ENCODE measurements at places on chromosomes 6 and 20. TPM values are rescaled to one million over a fixed set of nuclear protein-coding genes. Genes with fewer than 3 reads are reported as not detected.

- no peak overlapping the region for H3K4me3 ChIP-seq
- H3K27me3 ChIP-seq: no peaks in the 10 kb centered on the region
- H3K36me3 ChIP-seq: peaks cover 8% of the 10 kb centered on the region
- peaks cover 10% of the 10 kb centered on the region for H3K4me1 ChIP-seq
- no peak for DNase-seq
- H3K27ac ChIP-seq: no peak overlapping the region
Measured at GRCh38 chr6:118903138-118903537, 9.2 kb downstream of the ASF1A start.

The LATS1 gene
- 12.7 TPM for total RNA-seq

DNA sequence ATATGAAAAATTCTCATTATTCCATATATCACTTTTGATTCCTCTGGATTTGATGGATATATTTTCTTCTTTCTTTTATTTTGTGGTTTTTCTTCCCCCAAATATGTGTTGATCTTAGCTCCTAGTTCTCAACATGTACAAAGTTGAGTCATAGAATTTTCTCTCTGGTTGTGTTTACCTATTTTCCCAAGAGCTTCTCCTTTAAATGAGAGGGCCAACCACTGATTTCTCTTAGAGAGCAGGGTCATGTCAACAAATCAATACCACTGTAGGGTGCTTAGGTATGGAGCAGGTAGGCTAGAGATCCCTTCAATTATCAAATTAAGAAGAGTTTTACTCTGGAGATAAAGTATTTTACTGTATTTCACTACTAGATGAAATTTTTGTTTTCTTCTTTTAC lies 145.7 kb downstream of the BMP5 start:
- peaks cover 11% of the 10 kb centered on the region for H3K4me1 ChIP-seq
- no peak overlapping the region for H3K27ac ChIP-seq
- DNase-seq: no peak
- no peaks in the 10 kb centered on the region for H3K36me3 ChIP-seq

GRCh38 chr6:143276436-143276835 lies 174.1 kb downstream of the ADAT2 start:
- no peaks in the 10 kb centered on the region for H3K27me3 ChIP-seq
- no peaks in the 10 kb centered on the region for H3K4me1 ChIP-seq

GRCh38 chr6:30781743-30782424 lies 37.5 kb upstream of the IER3 start:
- H3K27me3 ChIP-seq: no peaks in the 10 kb centered on the region
- peaks cover 58% of the 10 kb centered on the region for H3K4me1 ChIP-seq
- peak; percentile 100 for DNase-seq
- H3K27ac ChIP-seq: peak overlapping the region; percentile 90

DNA sequence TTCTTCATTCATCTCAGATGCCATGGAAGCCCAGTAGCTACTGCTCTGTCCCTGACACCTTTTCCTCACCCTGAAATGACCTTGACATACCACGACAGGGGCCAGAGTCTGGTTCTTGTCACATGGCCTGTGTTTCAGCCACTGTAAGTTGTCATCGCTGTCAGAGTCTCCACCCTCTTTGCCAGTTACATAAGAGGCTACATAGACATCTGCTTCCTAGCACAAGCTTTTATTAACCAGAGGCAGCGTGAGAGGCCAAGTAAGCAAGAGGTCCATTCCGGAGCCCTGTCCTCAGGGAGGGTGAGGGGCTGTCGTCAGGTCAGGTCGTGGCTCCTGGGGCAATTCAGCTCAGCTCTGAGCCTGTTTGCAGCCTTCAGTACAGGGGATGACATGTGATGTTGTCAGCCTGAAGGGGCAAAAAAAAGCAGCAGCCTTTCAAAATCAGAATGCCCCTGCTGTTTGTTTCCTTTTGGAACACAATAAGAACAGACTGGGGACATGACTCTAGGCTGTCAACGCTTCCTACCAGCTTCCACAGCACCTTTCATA lies 146.3 kb downstream of the MTFR2 start:
- H3K27me3 ChIP-seq: no peaks in the 10 kb centered on the region
- no peak overlapping the region for H3K4me3 ChIP-seq
- no peak overlapping the region for H3K27ac ChIP-seq
- H3K4me1 ChIP-seq: peaks cover 5% of the 10 kb centered on the region
- H3K36me3 ChIP-seq: no peaks in the 10 kb centered on the region
- DNase-seq: peak; percentile 10

- no peaks in the 10 kb centered on the region for H3K4me1 ChIP-seq
- no peaks in the 10 kb centered on the region for H3K36me3 ChIP-seq
- no peak for DNase-seq
Measured at GRCh38 chr6:125596020-125596419, 153.4 kb upstream of the HEY2 start.

DNA sequence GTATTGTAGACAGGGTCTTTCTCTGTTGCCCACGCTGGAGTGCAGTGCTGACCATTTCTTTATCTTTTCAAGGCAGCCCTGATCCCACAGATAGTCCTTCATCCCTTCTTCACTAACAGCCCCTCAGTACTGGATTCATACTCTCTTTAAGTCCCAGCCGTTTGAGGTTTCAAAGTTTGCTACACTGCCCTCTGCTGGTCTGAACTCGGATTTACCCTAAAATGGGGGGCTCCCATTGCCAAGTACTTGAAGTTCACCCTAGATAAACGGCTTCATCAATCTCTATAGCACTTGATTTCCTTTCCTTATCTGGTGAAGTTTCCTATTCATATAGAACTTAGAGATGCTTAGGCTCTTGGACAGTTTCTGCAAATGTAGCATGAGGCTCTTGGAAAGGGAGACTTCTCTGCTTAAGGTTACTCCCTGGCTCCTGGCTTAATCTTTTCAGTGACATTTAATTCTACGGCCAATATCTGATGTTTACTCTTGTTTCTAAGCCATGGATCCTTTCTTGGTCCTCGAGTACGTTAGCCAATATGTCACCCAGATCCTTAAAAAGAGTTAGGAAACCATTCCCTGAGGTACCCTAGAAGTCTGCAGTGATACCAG lies 21.4 kb upstream of the PREP start:
- H3K4me1 ChIP-seq: peaks cover 4% of the 10 kb centered on the region
- no peaks in the 10 kb centered on the region for H3K36me3 ChIP-seq
- no peak overlapping the region for H3K27ac ChIP-seq
- no peak overlapping the region for H3K4me3 ChIP-seq

- no peaks in the 10 kb centered on the region for H3K27me3 ChIP-seq
- peak; percentile 23 for DNase-seq
- no peaks in the 10 kb centered on the region for H3K4me1 ChIP-seq
- no peak overlapping the region for H3K27ac ChIP-seq
Measured at GRCh38 chr6:48765352-48765961, 654.5 kb upstream of the PTCHD4 start.

GRCh38 chr6:41247882-41248705 lies 19.9 kb downstream of the TREML4 start:
- no peak overlapping the region for H3K4me3 ChIP-seq
- H3K27ac ChIP-seq: no peak overlapping the region
- H3K4me1 ChIP-seq: no peaks in the 10 kb centered on the region
- no peak for DNase-seq
- H3K36me3 ChIP-seq: no peaks in the 10 kb centered on the region

DNA sequence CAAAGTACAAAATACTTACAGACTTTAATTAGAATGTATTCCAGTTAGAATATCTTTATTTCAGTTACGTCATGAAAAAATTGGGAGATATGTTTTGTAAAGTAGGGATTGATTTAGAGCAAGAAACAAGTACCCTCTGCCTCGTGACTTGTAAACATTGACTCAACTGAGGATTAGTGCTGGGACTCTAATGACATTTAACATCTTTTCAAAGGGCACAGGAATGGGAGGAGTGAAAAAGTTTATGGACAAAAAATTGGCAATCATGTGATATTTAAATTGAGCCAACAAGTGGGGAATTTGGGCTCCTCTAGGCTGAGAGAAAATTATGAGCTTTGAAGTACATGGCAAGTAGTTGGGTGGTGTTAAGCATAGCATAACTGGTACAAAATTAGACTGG lies 25.3 kb downstream of the NKX2-4 start:
- H3K4me3 ChIP-seq: no peak overlapping the region
- no peak overlapping the region for H3K27ac ChIP-seq
- H3K36me3 ChIP-seq: peaks cover 7% of the 10 kb centered on the region
- no peak for DNase-seq
- no peaks in the 10 kb centered on the region for H3K27me3 ChIP-seq
- H3K4me1 ChIP-seq: no peaks in the 10 kb centered on the region

The TMEM181 gene
- 34.2 TPM for total RNA-seq

The TSBP1 gene
- not detected for total RNA-seq

The EXOC2 gene
- total RNA-seq: 10.5 TPM

The TCF15 gene
- total RNA-seq: not detected

- no peaks in the 10 kb centered on the region for H3K27me3 ChIP-seq
- no peak overlapping the region for H3K27ac ChIP-seq
- H3K4me3 ChIP-seq: no peak overlapping the region
Measured at GRCh38 chr20:56503916-56504315, 20.6 kb upstream of the FAM209A start.

The NKAPL gene
- not detected for total RNA-seq

The TSPO2 gene
- not detected for total RNA-seq

- H3K27me3 ChIP-seq: no peaks in the 10 kb centered on the region
- DNase-seq: no peak
- no peak overlapping the region for H3K27ac ChIP-seq
- H3K4me1 ChIP-seq: peaks cover 3% of the 10 kb centered on the region
Measured at GRCh38 chr6:139891471-139891870, 517.0 kb upstream of the CITED2 start.

The ADISSP gene
- total RNA-seq: 11.2 TPM

- H3K27me3 ChIP-seq: no peaks in the 10 kb centered on the region
- DNase-seq: no peak
- no peak overlapping the region for H3K27ac ChIP-seq
- H3K4me1 ChIP-seq: no peaks in the 10 kb centered on the region
- H3K36me3 ChIP-seq: no peaks in the 10 kb centered on the region
- no peak overlapping the region for H3K4me3 ChIP-seq
Measured at GRCh38 chr6:116221067-116221466, 32.8 kb downstream of the TSPYL4 start.

DNA sequence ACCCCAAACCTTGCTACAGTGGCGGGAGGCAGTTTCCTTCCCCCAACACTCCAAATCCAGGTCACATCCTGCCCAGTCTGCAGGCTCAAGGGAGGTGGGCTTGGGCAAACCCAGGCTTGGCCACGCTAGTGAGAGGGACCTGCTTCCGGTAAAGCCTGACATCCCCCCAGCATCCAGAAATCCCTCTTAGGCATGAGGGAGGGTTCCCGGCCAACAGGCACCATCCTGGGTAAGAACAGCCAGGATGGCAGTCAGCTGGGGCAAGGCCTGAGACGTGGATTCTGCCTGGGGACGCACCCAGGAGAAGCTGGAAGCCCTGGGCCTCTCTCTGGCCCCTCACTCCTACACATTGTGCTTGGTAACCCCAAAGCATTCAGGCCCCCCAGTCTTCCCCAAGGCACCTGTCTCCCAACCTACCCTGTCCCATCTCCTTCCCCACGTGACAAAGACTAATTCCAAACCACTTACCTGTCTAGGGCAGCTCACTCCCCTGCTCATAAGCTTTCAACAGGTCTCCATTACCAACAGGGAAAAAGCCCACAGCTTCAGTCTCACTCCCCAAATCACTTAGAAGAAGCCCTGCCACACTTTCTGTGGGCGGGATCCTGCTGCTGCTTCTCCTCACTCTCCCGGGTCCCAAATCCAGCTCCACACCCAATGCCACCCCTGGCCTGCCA lies 2.1 kb downstream of the C20orf144 start:
- H3K4me3 ChIP-seq: peak overlapping the region; percentile 51
- H3K27me3 ChIP-seq: no peaks in the 10 kb centered on the region
- H3K27ac ChIP-seq: peak overlapping the region; percentile 60
- no peaks in the 10 kb centered on the region for H3K36me3 ChIP-seq
- peaks cover 46% of the 10 kb centered on the region for H3K4me1 ChIP-seq
- no peak for DNase-seq

DNA sequence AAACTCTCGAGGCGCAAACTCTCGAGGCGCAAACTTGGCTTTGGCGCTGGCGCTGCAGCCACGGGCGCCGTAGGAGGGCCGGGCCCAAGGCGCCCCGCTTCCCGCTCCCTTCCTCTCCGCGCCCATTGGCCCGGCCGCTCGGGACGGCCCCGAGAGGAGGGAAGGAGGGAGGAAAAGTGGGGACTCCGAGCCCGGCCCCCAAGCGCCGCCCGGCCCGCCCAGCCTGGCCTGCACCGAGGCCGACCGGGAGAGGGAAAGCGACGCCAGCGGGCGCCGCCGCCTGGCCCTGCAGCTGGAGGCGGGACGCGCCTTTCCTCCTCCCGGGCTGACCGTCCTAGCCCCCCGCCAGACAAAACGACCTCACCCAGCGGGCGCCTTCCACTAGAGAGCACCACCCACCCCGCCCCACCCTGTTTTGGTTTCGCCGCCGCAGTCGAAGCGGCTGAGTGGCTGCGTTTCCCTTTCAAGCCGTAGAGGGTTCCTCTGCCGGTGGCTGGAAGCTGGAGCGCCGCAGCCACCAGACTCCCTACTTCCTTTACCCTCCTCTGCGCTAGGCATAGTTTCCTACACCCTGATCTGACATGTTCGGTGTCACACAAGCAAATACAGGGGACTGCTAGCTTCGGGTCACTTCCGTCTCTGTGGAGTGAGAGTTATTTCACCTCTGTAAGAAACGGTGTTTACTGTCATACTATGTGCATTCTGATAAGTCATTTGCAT lies at the start of gene MBOAT1:
TSS of gene MBOAT1 (minus strand) at position 78 of the 720 bp plus-strand sequence. CDS start 235 bp downstream, outside the sequence.
- H3K27ac ChIP-seq: peak within 1 kb of the TSS; percentile 88
- H3K27me3 ChIP-seq: no peaks in the 10 kb centered on the region
- H3K4me1 ChIP-seq: peaks cover 29% of the 10 kb centered on the region
- H3K36me3 ChIP-seq: no peaks in the 10 kb centered on the region
- DNase-seq: peak; percentile 92

The HS3ST5 gene
- 0.26 TPM for total RNA-seq

The ENPP5 gene
- 8.8 TPM for total RNA-seq

The BHLHE23 gene
- not detected for total RNA-seq

- no peaks in the 10 kb centered on the region for H3K36me3 ChIP-seq
- DNase-seq: no peak
- H3K27ac ChIP-seq: no peak overlapping the region
- H3K4me1 ChIP-seq: peaks cover 26% of the 10 kb centered on the region
- no peak overlapping the region for H3K4me3 ChIP-seq
Measured at GRCh38 chr20:62430866-62431447, 3.6 kb upstream of the RBBP8NL start.

DNA sequence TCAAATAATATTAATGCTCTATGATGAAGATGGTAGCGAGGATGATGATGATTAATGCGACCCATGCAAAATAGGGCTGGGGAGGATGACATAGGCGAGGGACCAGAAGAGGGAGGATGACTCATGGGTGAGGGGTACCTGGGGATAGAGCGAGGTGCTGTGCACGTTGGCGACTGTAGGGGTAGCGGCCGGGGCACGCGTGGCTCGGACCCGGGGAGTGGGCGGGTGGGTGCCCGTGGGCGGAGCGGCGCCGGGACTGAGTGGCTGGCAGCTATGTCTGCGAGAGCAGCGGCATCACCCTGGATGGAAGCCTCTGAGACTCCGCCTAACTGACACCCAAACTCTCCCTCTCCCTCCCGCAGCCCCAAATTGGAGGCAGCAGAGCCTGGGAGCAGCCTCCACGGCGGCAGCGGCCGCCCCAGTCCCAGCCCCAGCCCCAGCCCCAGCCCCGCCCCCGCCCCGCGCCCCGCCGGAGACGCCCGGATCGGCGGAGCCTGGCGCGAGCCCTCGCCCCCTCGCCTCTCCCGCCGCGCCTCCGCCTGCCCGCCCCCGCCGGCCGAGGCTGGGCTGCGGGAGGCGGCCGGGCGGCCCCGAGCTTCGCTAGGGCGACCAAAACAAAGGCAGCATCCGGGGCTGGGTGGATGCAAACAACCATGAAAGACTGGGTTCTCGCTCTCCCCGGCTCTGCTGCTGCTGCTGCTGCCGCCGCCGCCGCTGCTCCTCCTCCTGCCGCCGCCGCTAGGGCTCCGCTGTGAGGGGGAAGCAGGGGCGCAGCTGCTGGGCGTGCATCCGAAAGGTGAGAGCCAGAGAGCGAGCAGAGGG lies at the start of gene RIMS1:
TSS of gene RIMS1 (plus strand) at position 367 of the 822 bp plus-strand sequence. CDS start 474 bp downstream, outside the sequence.
- no peak for DNase-seq
- no peaks in the 10 kb centered on the region for H3K27me3 ChIP-seq
- H3K36me3 ChIP-seq: no peaks in the 10 kb centered on the region
- peaks cover 6% of the 10 kb centered on the region for H3K4me1 ChIP-seq
- H3K27ac ChIP-seq: no peak within 1 kb of the TSS
- H3K4me3 ChIP-seq: peak within 1 kb of the TSS; percentile 30

The TNNC2 gene
- not detected for total RNA-seq

All from body of pancreas (tissue), 4 donors.